ENCODE measurements at places on chromosomes 13 and 19.

- DNase-seq: no peak
Measured at GRCh38 chr13:85312071-85312470, 487.1 kb downstream of the SLITRK6 start.

DNA sequence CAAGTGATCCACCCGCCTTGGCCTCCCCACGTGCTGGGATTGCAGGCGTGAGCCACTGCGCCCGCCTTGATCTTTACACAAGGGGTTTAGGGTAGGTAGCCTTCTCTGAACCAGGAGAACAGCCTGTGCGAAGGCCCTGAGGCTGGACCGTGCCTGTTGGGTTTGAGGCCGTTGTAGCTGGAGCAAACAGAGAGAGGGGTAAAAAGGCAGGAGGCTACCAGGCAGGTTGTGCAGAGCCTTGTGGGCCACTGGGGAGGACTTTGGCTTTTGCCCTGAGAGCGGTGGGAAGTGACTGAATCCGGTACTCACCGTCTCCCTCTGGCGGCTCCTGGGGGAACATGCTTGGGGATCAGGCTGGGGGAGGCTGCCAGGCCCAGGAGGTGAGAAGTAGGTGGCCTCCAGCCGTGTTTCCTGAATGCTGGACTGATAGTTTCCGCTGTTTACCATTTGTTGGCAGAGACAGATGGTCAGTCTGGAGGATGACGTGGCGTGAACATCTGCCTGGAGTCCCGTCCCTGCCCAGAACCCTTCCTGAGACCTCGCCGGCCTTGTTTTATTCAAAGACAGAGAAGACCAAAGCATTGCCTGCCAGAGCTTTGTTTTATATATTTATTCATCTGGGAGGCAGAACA, 24.6 kb downstream of the SPC24 start:
- peak; percentile 78 for DNase-seq

- no peak for DNase-seq
Measured at GRCh38 chr13:53238261-53238660, 209.6 kb downstream of the OLFM4 start.

- no peak for DNase-seq
Measured at GRCh38 chr19:8403820-8404109, 9.3 kb upstream of the MARCHF2 start.

DNA sequence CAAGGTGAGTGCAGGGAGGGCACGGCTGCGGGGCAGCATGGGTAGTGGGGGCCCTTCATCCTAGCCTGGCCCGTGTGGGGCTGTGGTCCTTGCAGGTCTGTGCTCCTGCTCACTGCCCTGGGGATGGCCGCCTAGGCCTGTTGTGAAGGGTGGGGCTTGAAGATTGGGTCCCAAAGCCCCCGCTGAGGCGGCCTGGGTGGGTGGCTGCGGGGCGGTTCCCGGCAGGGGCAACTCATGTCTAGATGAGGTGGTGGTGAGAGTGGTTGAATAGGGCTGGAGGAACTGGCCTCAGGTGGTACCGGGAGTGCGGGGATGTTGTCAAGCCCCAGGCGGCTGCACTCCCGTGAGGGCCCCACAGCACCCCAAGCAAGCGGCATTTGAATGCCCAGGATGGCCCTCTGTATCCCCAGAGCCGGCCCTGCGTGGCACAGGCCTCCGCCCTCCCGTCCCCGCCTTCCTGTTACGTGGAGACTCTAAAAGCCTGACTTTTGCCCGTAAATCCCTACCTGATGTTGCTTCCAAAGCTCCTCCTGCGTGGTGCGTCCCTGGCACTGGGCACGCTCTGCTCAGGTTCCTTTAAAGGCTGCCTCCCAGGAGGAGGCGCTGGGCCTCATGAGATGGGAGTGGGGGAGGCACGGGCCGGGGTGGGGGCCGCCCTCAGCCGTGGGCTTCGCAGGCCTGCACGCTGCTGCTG, 15.0 kb downstream of the SPPL2B start:
- no peak for DNase-seq

GRCh38 chr19:16160943-16161560, 12.3 kb downstream of the CIB3 start:
- DNase-seq: no peak

DNA sequence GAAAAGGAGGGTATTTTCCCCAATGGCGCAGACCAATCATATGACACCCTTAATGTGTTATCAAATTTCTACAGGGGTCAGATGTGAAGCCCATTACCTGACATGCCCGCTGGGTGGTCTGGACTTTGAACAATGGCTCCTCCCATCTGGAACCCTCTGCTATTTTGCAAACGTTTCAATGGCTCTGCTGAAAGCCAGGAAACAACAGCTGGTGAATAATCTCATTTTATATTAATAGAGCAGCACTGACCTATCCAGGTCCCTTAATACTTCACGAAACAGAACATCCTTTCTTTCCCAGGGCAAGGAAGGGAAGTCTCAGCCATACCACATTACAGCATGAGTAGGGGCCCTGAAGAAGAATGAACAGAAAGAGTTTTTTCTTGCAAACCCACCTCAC, 20.3 kb upstream of the KPNA3 start:
- DNase-seq: no peak

DNA sequence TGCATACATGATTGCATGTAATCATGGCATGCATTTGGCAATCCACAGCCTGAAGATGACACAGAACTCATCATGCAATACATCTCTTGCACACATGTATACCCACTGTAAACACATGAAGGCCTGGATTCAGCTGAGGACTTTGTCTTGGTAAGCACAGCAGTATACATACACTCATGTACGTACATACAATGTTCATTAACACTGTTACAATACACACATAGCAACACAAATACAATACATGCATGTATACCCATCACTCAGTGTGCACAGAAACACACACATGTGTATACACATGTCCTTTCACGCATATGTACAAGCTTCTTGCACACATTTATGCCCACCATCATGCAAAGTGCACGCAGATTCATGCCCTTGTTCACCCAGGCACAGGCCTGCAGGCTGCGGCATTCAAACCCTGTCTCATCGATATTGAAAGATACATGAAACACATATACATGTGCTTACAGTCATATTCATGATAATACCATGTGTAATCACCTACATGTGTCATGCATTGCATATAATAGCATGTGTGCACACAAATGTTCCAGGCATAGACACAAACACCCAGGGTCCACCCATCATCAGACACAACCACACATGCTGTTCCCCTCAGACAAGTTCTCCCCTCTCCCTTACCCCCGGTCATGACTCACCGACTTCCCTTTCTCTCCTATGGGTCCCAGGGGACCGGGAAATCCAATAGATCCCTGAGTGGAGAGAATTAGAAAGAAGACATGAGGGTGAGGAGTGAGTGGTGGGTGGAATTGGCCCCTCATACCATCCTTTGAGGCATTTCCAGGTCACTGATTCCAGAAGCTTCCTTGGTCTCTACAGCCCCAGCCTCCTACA, 28.7 kb downstream of the COL5A3 start:
- no peak for DNase-seq

- no peak for DNase-seq
Measured at GRCh38 chr19:40321566-40322270, 26.5 kb downstream of the C19orf47 start.

GRCh38 chr19:55802281-55802680, 29.5 kb downstream of the NLRP11 start:
- no peak for DNase-seq

DNA sequence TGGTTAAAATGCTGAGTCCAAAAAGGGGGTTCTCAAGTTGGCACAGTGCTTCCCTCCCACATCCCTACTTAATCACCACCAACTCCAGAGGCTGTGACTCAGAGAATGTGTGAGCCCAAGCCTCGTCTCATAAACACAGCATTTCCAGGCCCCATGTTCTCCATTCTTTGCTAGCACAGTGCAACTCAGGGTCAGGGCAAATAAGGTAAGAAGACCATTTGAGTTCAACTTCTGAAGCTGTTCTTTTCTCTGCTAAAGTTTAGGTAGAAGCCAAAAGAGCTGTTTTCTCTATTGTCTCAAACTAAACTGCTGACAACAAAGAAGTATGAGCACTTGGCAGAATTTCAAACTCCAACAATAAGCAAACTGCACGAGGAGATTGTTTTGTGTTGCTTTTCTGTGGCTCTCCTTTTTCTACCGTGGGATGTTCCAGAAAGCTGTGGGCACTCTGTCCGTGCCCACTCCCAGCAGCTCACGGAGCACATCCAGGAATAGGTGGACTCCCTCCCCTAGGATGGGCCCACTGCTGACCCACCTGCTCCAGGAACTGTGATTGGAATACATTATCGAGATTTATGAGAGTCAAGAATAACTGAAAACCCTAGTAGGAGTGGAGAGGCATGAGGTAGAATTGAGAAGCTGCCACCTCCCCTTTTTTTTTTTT, 494.3 kb downstream of the COG6 start:
- no peak for DNase-seq

DNA sequence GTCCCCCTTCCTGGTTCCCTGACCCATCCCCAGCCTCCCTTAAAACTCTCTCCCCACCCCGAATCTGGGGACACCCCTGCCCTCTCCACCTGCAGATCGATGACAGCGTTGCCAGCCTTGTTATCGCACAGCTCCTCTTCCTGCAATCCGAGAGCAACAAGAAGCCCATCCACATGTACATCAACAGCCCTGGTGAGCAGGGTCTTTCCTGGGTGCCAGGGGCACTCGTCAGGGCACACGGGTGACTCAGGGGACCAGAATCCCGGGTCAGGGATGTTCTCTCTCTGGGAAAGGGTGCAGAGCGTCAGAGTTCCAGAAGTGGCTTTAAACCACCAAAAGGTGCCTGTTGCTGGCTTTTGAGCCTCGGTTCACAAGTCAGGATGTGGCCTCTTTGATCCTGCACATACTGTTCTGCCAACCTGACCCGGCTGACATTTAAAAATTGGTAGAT, 1.0 kb downstream of the CLPP start:
- DNase-seq: no peak

- no peak for DNase-seq
Measured at GRCh38 chr13:93736081-93736480, 509.5 kb downstream of the GPC6 start.

GRCh38 chr13:108638901-108639300, 9.5 kb downstream of the MYO16 start:
- DNase-seq: no peak

GRCh38 chr13:59715611-59716010, 448.1 kb downstream of the DIAPH3 start:
- no peak for DNase-seq

GRCh38 chr13:109803825-109804224, 17.4 kb upstream of the IRS2 start:
- DNase-seq: no peak

- DNase-seq: no peak
Measured at GRCh38 chr13:100273138-100273537, 184.2 kb downstream of the PCCA start.

DNA sequence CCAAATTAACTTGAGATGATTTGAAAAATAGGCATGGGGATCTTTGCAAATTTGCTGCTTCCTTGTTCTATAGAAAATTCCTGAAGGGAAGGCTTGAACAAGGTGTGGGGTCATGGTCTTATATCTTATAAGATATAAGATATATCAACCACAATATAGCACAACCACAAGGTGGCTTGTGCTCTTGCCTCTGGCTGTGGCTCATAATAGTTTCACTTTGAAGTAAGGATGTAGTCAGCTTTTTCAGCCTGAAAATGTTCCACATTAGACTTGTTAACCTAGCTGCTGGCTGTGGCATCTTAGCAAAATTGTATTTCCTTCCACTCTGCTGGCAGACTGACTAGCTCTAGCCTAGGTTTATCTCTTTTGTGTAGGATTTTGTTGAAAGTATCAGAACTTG, 169.7 kb downstream of the KLF5 start:
- DNase-seq: no peak

- DNase-seq: no peak
Measured at GRCh38 chr19:39104186-39104596, 20.0 kb downstream of the ACP7 start.

All from neural crest cell (in vitro differentiated cells).